ENCODE measurements at places on chromosomes 6 and 20.

- peak; percentile 43 for DNase-seq
Observed at GRCh38 chr6:134303891-134304290, 14.0 kb downstream of the SGK1 start.

DNA sequence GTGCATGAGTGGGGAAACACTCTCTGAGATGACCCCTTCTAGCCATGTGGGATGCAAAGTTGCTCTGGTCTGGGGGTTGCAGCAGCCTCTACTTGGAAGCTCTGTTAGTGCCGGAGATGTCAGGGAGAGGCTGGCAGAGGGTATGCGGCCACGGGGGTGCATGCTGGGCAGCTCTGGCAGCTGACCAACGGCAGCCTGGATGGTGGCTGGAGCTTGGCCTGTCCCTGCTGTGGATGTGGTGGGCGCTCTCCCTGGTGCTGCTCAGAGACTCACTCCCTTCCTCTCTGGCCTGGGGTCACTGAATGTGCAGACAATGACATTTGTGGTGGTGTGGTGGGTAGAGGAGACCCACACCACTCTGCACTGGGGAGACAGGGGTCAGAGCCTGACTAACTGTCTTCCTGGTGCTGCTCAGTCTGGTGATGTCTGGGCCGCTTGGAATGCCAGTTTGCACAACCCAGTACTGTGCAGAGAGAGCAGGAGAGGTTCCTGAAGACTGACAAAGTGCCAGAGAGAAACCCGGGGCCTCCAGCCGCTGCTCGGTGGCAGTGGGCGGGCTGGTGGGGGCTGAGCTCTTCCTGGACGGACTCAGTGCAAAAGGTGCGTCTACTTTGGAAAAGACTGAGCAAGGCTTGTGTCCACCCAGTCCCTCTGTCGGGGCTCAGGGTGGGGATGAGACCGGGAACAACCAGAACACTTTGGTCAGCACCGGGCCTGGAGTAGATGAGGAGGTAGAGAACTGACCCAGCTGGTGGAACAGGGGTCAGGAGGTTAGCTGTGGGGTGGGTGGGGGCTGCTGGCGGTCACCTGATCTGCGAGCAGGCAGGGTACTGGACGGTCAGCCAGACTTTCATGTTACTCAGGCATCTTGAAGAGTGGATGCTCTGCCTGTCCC, 2.7 kb downstream of the MYT1 start:
- no peak for DNase-seq

- DNase-seq, result no peak
Observed at GRCh38 chr20:1946442-1946761, 47.5 kb downstream of the PDYN start.

- no peak for DNase-seq
Observed at GRCh38 chr6:73606428-73606827, 47.4 kb downstream of the SLC17A5 start.

DNA sequence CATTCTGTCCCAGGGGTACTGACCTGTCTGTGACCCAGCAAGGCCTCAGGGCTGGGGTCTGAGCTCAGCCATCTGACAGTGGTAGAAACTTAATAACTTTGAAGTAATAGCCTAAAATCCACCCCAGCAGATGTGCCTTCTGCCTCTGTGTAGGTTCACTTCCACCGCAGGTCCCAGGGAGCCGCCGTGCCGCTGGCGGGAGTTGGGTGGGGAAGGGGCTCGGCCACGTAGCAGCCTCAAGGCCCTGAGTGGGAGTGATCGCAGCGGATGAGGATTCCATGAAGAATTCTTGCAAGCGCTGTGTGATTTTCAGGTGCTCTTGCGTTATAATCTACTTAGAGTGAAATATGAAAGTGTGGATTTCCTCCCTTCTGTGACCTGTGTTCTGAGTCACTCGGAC, 163.7 kb downstream of the DTNBP1 start:
- DNase-seq, result no peak

GRCh38 chr20:18066421-18067333, 9.0 kb upstream of the OVOL2 start:
- DNase-seq, result no peak

DNA sequence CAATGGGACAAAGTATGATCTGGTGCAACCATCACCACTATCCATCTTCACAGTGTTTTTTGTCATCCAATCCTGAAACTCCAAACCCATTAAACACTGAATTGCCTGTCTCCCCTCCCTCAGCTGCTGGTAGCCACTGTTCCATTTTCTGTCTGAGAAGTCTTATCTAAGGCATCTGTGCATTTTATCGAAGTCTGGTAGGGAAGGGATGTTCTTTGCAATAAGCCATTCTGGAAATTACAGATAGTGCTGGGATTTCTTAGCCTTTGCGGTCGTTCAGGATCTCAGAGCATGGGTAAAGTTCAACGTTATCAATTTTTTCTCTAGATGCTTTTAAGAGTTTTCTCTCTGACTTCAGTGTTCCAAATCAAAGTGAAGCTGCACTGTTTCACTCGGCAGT, 24.1 kb downstream of the KIF25 start:
- no peak for DNase-seq

GRCh38 chr6:167683028-167683862, 143.5 kb upstream of the AFDN start:
- peak; percentile 83 for DNase-seq

- no peak for DNase-seq
Observed at GRCh38 chr6:122392564-122393350, 6.7 kb upstream of the HSF2 start.

- DNase-seq, result no peak
Observed at GRCh38 chr6:14348389-14348788, 230.8 kb downstream of the CD83 start.

GRCh38 chr20:24651171-24651975, 181.9 kb downstream of the SYNDIG1 start:
- DNase-seq, result peak; percentile 89

- DNase-seq, result no peak
Observed at GRCh38 chr20:40173872-40174271, 515.2 kb downstream of the MAFB start.

DNA sequence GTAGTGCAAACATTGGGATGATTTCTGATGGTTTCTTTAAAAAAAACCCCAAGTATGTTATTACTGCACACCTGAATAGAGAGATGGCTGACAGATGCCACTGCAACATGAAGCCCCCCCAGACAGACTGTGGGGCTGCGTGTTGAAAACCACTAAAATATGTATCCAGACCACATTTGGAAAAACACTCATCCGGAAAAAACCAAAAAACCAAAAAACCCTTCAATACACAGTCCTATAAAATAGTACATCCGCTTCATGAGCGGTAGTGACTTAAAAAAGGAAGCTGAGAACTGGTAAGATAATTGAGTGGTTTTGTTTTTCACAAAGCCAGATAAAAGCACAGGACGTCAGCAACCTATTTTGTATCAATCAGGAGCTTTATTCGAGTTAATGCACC, 47.1 kb upstream of the EDN3 start:
- DNase-seq, result no peak

DNA sequence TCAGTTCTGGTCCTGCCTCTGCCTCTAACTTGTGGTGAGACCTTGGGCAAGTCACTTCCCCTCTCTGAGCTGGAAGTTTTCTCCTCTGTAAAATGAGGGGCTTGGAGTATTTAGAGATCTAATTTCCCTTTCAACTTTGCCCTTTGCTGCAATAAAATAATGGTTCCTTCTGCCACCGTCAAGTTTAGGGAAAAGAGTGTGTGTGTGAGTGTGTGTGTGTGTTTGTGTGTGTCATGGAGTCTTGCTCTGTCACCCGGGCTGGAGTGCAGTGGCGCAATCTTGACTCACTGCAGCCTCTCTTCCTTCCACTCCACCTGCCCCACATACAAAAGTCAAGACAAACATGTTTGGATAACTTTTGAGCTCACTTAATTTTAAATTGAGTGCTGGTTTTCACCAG, 39.2 kb upstream of the PIM1 start:
- peak; percentile 38 for DNase-seq

- DNase-seq, result peak; percentile 48
Observed at GRCh38 chr6:135520781-135521180, 23.2 kb upstream of the AHI1 start.

GRCh38 chr20:21505810-21506530, 7.9 kb downstream of the NKX2-2 start:
- DNase-seq, result peak; percentile 51

GRCh38 chr6:170162011-170162774, 128.7 kb downstream of the DLL1 start:
- DNase-seq, result no peak

DNA sequence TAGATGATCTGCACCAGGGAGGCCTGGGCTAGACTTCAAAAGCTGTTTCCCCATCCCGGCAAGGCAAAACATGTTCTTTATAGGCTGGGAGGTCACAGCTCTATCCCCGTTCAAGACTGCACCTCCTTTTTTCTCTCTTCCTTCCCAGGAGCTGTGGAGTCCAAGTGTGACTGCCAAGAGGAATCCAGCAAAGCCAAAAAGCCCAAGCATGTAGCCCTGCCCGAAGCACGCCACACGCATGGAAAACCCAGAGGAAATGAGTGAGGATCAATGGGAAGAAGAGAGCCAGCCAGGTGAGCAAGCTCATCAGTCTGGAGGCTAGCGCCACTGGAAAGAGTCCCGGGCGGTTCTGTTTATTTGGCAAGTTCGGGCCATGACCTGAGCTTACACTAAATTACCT, 240.4 kb downstream of the PRL start:
- no peak for DNase-seq

GRCh38 chr6:108336971-108337370, 42.1 kb downstream of the AFG1L start:
- DNase-seq, result no peak

DNA sequence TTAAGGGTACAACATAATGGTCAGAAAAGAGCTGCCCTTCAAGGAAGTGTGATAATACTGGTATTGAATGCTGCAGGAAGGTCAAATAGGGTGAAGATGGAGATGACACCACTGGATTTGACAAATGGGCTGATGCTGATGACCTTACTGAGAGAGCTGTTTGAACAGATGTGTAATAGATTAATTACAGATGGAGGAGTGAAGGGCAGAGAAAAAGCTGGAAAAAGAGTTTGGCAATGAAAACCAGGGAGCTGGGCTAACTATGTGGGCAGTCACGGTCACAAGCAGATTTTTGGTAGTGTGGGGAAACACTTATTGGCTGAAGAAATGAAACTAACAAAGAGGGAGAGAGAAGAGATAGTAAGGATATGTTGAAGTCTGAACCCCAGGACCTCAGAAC, 83.6 kb upstream of the ENPP5 start:
- DNase-seq, result no peak

- no peak for DNase-seq
Observed at GRCh38 chr6:7241160-7241559, 71.8 kb downstream of the SSR1 start.

DNA sequence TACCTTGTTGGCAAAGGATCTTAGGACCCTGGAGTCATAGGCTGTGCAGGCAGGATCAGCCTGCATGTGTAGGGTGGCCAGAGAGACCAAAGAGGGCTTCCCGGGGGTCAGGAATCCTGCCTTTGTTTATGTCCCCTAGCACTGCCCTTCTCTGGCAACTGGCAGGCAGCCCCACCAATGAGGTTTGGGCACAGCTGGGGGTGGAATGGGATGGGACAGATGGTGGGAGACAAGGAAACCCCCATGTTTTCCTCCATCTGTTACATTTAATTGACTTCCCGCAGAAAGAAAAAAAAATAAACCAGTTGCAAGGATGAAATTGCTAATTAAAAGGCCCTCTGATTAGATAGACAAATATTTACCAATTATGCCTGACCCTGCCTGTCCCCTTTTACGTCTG, 27.6 kb downstream of the CD40 start:
- no peak for DNase-seq

- no peak for DNase-seq
Observed at GRCh38 chr20:24909861-24910260, 39.2 kb upstream of the CST7 start.

DNA sequence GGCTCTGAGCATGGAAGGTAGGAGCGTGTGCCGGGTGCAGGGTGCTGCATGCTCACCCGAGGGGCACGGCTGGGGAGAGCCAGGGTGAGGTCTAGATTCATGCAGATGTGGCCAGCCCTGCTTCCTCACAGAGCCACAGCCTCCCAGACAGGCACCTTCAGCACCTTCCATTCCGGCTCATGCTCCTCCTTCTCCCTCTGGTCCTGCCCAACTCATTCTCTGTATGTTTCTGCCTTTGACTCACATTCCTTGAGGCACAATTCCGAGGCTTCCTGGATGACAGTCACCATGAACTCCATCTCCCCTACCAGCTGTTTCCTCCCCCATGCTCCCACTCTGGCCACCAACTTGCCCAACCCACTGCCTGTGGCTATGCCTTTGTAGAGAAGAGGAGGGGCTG, 35.4 kb downstream of the DACT2 start:
- no peak for DNase-seq

DNA sequence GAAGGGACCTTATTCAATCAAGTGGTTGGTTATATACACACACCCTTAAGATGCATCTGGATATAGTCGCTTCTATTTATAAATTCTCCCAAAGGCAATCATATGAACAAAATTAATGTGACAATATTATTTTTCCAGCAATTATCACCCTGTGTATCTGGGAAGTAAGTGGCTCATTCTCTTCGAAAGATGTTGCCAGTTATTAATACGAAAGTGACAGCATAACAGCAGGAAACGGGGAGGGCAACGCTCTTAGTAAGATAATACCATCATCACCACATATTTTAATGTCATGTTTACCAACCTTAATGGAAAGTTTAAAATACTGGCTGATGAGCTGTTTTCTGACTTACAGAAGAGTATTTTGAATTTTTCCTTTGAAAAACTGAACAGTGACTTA, 697.2 kb upstream of the AGPAT4 start:
- DNase-seq, result no peak

GRCh38 chr20:62808211-62808865, 3.7 kb downstream of the OGFR start:
- peak; percentile 66 for DNase-seq

- DNase-seq, result peak; percentile 97
Observed at GRCh38 chr6:112956696-112957535, 609.8 kb downstream of the RFPL4B start.

- DNase-seq, result no peak
Observed at GRCh38 chr6:70874181-70874913, 82.5 kb downstream of the B3GAT2 start.

- DNase-seq, result no peak
Observed at GRCh38 chr6:50437901-50438300, 275.4 kb upstream of the TFAP2D start.

GRCh38 chr6:133241086-133241900, at the start of gene EYA4:
EYA4 (plus strand) TSS chr6:133241357; CDS start chr6:133274781, 33,424 bp downstream.
- peak; percentile 26 for DNase-seq

DNA sequence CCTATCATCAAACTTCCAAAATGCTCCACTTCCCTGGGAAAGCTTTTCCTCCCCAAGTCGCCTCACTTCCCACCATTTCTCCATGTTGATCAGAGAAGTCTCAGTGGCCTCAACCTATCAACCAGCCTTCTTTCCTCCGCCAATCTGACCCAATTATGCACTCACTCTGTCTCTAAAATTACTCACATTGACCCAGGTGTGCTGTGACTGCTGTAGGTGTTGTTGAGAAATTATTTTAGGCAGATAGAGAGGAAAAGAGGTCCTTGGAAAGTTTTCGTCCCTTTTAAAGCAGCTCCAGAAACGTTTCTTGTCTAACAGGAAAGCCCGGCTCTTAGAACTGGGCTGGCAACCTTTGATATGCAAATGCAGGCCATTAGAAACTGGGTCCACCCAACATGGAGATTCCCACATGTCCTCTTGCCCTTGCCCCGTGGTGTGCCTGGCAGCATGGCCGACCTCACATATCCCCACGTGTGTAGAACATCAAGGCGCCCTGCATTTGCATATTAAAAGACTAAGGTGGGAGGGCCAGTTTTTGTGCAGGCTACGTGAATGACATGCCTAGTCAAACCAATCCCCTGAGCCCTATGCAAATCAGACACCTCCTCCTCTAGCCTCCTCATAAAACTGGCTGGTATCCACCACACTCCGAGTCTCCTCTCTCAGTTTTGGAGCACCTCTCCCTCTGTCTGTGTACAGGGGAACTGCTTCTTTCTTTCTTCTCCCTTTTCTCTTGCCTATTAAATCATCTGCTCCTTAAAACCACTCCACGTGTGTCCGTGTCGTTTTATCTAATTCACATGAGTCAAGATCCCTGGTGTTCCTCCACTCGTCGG, 12.9 kb downstream of the IPCEF1 start:
- DNase-seq, result peak; percentile 61
